Testis (tissue), 5 donors: ENCODE measurements at places on chromosomes 5 and 9.

- DNase-seq, result no peak
Observed at GRCh38 chr5:158898185-158899177, 201.2 kb downstream of the EBF1 start.

GRCh38 chr5:123875561-123876275, 363.7 kb downstream of the CSNK1G3 start:
- DNase-seq, result peak; percentile 76

GRCh38 chr5:76517334-76517733, 105.9 kb downstream of the F2RL2 start:
- DNase-seq, result no peak

GRCh38 chr5:52778781-52779180, 8.9 kb upstream of the ITGA1 start:
- DNase-seq, result no peak

- no peak for DNase-seq
Observed at GRCh38 chr9:20865347-20865746, 166.1 kb downstream of the HACD4 start.

DNA sequence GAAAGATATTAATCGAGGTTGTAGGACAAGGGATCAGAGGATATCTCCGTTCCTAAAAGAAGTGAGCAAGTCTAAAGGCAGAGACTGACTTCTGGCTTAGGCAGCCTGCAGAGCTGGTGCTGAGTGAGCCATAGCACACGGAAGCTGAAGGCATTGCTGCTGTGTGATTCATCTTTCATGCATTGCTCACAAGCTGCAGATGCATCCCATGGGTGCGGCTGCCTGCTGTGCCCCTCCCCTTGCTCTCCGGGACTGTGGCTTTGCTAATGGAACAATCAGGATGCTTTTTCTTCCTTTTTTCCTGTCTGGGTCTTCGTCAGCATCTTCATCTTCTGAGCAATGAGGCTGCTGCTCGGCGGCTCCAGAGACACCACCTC, 341.4 kb downstream of the DIRAS2 start:
- DNase-seq, result no peak

DNA sequence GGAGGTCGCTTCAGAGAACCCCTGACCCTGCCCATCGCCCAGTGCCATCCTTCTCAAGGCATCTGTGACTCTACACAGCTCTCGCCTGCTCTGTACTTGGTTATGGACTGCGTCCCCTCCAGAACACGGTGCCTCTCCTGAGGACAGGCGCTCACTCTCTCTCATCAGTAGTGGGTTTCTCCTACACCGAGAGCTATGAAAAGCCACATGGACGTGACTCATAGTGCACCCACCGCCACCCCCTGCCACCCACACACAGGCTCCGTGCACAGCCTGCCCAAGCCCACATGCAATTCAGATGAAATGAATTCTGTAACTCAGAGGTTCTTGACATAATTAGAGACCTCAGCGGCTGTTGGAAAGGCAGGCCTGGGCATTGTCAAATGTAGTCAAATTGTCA, 13.9 kb downstream of the GTF3C5 start:
- no peak for DNase-seq

DNA sequence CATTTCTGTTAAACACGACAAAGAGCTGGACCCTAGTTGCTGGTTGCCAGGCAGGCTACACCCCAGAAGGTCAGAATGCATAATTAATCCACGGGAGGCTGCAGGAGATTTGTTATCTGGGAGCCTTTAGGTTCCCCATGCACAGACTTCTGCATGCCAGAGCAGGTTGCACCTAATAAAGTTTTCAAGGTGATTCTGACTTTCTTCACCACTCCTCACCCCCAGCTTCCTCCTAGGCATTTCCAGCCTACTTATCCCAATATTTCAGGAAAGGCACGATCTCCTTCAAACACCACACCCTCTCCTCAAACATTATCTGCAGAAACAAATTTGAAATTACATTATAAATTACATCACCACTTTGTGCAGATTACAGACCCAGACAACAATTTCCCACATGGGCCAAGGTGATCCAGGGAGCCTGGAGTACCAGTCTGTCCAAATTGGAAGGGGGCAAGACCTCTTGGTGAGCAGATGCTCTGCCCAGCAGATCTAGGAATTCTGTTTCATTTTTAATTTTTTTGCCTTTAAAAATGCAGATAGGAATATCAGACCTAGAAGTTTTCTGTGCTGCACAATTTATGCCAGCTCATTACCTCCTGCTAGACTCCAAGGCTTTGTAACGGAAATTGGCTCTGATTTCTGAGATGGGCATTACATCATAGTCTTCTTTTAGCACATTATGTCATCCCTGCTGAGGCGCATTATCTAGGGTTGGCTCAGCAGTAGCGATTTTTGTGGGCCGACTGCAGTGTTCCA, 363.4 kb upstream of the SLC30A5 start:
- peak; percentile 75 for DNase-seq

- no peak for DNase-seq
Observed at GRCh38 chr9:100401042-100401441, 25.9 kb upstream of the MSANTD3 start.

DNA sequence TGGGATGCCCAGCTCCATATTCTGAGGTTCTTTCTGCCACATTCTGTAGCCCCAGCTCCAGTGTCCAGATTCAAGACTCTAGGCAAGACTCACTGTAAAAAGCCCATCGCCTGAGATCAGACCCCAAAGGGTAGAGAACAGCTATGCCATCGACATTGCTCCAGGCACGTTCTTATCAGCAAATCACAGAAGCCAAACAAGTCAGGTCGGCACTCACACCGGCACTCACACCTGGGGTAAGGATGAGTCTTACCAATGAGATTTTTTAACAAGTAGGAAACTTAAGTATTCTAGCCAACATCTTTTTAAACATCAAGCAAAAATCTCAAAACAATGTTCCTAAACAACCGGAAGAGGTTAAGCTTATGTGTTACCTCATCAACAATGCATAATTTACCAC, 2.4 kb downstream of the CDKN2AIPNL start:
- DNase-seq, result no peak
